ENCODE measurements at places on chromosomes 16 and 17. TPM values are rescaled to one million over a fixed set of nuclear protein-coding genes. Genes with fewer than 3 reads are reported as not detected.

Gene C16orf96
- 2.0 TPM for total RNA-seq

Gene TRIM16
- total RNA-seq = 17.7 TPM

Gene ENO3
- total RNA-seq = 25.4 TPM

Gene FLYWCH2
- total RNA-seq = 20.9 TPM

Gene SRL
- not detected for total RNA-seq

Gene LRRC46
- 0.29 TPM for total RNA-seq

Gene TOP3A
- total RNA-seq = 63.3 TPM

Gene SSTR5
- total RNA-seq = 0.22 TPM

All from H9 (cell line).